ENCODE measurements at places on chromosomes 13 and 19. TPM values are rescaled to one million over a fixed set of nuclear protein-coding genes. Genes with fewer than 3 reads are reported as not detected.

DNA sequence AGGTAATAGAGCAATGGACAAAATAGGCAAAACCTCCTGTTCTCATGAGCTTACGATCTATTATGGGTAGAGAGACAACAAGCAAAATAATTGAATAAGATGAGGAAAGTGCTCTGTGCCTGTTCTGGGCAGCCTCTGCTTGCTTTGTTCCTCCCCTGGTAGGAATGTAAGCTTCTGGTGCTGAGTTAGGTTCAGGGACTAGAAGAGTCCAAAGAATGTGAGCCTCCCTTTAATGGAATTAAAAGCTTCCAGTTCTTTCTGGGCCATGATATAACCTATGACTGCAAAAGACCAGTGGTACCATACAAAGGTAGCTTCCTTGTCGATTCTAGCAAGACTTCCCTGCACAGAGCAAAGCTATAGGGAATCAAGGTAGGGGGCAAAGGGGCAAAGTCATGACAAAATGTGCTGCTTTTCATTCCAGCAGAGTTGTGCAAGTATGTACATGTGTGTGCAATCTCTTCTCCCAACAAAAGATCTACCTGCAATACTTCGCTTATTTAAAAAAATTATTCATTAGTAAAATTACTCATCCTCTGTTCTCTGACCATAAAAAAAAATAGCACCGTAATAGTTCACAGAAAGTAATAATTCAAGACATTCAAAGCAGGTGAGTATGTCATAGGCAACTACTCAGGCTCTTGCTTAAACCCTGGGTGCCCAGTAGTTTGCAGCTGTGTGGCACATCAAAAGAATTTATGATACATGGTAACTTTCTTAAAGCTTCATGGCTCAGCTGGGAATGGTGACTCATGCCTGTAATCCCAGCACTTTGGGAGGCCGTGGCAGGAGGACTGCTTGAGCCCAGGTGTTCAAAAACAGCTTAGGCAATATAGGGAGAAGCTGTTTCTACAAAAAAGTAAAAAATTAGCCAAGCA, 21.4 kb downstream of the ACOD1 start:
- no peak for DNase-seq
- peaks cover 15% of the 10 kb centered on the region for H3K27me3 ChIP-seq
- H3K4me3 ChIP-seq, result no peak overlapping the region
- no peak overlapping the region for H3K27ac ChIP-seq
- H3K4me1 ChIP-seq, result peaks cover 3% of the 10 kb centered on the region

The STXBP2 gene
- 111 TPM for total RNA-seq

DNA sequence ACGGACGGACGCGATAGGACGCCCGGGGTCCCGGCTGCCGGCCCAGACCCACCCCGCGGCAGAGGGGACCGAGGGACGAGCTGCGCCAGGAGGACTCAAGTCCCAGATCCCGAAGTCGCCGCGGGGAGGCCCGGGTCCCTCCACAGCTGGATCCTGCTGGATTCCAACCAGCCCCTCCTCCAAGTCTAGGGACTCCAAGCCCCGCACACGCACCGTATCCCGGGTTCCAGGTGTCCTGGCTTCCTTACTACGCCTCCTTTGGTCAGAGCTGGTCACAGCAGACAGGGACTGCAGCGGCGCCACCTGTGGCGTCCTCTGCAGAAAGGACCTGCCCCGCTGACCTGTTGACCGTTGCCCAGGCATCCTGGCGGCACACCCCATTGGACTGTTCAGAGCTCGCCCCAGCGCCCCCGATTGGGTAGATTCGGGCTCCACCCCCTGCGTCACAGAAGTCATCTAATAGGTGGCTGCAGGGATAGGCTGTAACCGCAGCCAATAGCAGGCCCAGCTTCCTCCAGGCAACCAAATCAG, 29.0 kb upstream of the ZNF709 start:
- H3K27me3 ChIP-seq, result peaks cover 4% of the 10 kb centered on the region
- H3K36me3 ChIP-seq, result peaks cover 15% of the 10 kb centered on the region
- DNase-seq, result no peak
- no peaks in the 10 kb centered on the region for H3K4me1 ChIP-seq
- H3K27ac ChIP-seq, result no peak overlapping the region

GRCh38 chr19:46014941-46015686, 7.7 kb downstream of the PGLYRP1 start:
- H3K27ac ChIP-seq, result no peak overlapping the region
- peak overlapping the region; percentile 67 for H3K4me3 ChIP-seq
- H3K36me3 ChIP-seq, result peaks cover 10% of the 10 kb centered on the region
- H3K27me3 ChIP-seq, result peaks cover 13% of the 10 kb centered on the region
- DNase-seq, result peak; percentile 79

- no peaks in the 10 kb centered on the region for H3K27me3 ChIP-seq
- H3K4me3 ChIP-seq, result no peak overlapping the region
- H3K27ac ChIP-seq, result no peak overlapping the region
- H3K4me1 ChIP-seq, result peaks cover 20% of the 10 kb centered on the region
- H3K36me3 ChIP-seq, result no peaks in the 10 kb centered on the region
Measured at GRCh38 chr19:39236527-39236926, 8.3 kb downstream of the IFNL3 start.

DNA sequence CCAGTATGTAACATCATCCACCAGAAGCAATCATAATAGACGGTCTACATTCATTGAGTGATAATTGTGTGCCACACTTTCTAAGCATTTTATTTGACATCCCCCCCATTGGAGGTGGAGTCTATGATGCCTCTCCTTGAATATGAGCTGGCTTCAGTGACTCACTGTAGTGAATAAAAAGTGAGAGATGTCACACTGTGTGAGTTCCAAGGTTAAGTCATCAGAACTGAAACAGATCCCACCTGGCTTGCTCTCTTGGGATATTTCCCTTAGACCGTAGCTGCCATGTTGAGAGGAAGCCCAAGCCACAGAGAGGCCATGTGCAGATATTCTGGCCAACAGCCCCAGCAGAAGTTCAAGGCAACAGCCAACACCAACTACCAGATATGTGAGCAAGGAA, 12.6 kb downstream of the RTBDN start:
- peaks cover 20% of the 10 kb centered on the region for H3K27me3 ChIP-seq
- no peak overlapping the region for H3K4me3 ChIP-seq
- no peak overlapping the region for H3K27ac ChIP-seq
- no peak for DNase-seq

GRCh38 chr19:17985037-17985818, 18.3 kb downstream of the KCNN1 start:
- no peak for DNase-seq
- H3K36me3 ChIP-seq, result no peaks in the 10 kb centered on the region
- no peaks in the 10 kb centered on the region for H3K4me1 ChIP-seq

DNA sequence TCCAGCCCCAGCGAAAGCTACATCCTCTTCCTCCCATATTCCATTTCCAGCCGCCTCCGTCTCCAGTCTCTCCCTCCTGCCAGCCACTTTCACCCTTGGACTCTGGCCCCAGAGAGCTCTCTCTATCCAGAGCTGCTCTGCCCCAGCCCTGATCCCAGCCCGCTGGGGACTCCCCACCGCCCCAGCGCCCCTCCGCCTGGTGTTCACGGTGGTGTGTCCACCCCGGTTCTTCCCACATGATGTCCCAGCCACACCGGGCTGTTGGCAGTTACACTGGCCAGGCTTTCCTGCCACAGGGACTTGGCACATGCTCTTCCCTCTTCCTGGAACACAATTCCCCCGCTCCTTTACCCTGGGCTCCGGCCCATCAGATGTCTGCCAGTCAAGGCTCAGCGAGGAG, 11.3 kb upstream of the EMC10 start:
- DNase-seq, result no peak
- peaks cover 19% of the 10 kb centered on the region for H3K27me3 ChIP-seq
- H3K27ac ChIP-seq, result no peak overlapping the region
- no peaks in the 10 kb centered on the region for H3K36me3 ChIP-seq
- H3K4me3 ChIP-seq, result no peak overlapping the region

The ZNF439 gene
- total RNA-seq, result 5.6 TPM

GRCh38 chr13:87128036-87128435, 543.1 kb upstream of the SLITRK5 start:
- no peaks in the 10 kb centered on the region for H3K27me3 ChIP-seq
- H3K36me3 ChIP-seq, result no peaks in the 10 kb centered on the region
- H3K4me3 ChIP-seq, result no peak overlapping the region
- H3K27ac ChIP-seq, result no peak overlapping the region

The SERTAD3 gene
- total RNA-seq, result 13.1 TPM

GRCh38 chr13:106238690-106239089, 296.8 kb downstream of the EFNB2 start:
- no peaks in the 10 kb centered on the region for H3K27me3 ChIP-seq
- H3K4me3 ChIP-seq, result no peak overlapping the region
- DNase-seq, result no peak
- no peaks in the 10 kb centered on the region for H3K36me3 ChIP-seq

The ENOX1 gene
- 0.44 TPM for total RNA-seq

The RASGRP4 gene
- total RNA-seq, result 8.3 TPM

The IGFL1 gene
- total RNA-seq, result not detected

- no peaks in the 10 kb centered on the region for H3K36me3 ChIP-seq
- H3K4me1 ChIP-seq, result peaks cover 8% of the 10 kb centered on the region
- no peaks in the 10 kb centered on the region for H3K27me3 ChIP-seq
- no peak overlapping the region for H3K27ac ChIP-seq
- no peak for DNase-seq
Measured at GRCh38 chr19:51695088-51695487, 2.0 kb downstream of the SPACA6 start.

The POGLUT2 gene
- total RNA-seq, result 4.9 TPM

The ZNF600 gene
- total RNA-seq, result 11.1 TPM

DNA sequence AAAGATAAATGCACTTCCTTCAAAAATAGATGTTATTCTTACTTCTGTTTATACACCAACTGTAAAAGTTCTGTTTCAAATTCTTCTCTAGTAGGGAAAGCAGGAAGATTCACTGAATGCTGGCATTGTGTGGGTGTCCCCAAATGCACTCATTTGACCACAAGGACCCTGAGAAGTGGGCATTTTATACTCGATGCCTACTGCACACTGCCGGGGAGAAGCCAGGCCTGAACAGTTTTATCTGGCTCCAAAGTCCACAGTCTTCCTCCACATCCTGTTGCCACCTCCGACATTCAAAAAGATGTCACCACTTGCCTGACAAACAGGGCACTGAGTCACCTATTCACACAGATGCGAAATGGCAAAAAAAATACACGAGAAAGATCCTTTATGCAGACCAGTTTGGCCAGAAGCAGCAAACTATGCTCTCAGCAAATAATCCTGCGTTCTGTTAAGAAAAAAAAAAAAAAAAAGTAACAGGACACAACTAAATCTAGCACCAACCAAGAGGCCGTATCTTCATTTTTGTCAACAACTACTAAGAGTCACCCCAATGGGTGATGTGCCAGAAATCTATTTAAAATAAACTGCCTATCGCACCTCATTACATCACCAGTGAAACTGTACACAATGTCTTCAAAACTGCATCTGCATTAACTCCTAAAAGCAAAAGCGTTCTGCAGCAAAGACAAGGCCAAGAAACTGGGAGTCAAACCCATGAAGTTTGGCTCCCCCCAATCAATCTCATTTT, 6.2 kb downstream of the ZC3H4 start:
- peak overlapping the region; percentile 97 for H3K27ac ChIP-seq
- no peaks in the 10 kb centered on the region for H3K27me3 ChIP-seq
- peak; percentile 69 for DNase-seq
- H3K36me3 ChIP-seq, result peaks cover 61% of the 10 kb centered on the region

- no peak overlapping the region for H3K27ac ChIP-seq
- no peak for DNase-seq
- peaks cover 5% of the 10 kb centered on the region for H3K36me3 ChIP-seq
- no peak overlapping the region for H3K4me3 ChIP-seq
- H3K4me1 ChIP-seq, result peaks cover 11% of the 10 kb centered on the region
Measured at GRCh38 chr13:42602906-42603305, 29.0 kb downstream of the TNFSF11 start.

The KLK2 gene
- not detected for total RNA-seq

DNA sequence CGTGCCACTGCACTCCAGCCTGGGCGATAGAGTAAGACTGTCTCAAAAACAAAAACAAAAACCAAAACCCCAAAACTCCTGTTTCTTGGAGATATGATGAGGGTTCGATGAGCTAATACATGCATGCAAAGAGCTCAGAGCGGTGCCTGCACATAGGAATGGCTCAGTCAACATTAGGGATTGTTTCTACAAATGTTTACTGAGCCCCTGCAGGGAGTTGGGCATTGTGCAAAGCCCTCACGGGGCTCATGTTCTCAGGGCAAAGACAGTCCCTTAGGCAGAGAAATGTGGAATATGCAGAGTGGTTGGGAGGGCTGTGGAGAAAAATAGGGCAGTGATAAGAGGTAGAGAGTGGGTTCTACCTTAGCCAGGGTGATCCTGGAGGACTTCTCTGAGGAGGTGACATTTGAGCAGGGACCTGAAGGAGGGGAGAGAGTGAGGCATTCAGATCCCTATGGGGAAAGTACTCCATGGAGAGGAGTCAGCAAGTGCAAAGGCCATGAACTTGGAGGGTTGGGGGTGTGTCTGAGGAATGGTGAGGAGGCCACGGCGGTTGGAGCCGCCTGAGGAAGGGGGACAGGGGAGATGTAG, 1.5 kb upstream of the EHD2 start:
- H3K4me1 ChIP-seq, result no peaks in the 10 kb centered on the region
- no peaks in the 10 kb centered on the region for H3K36me3 ChIP-seq
- H3K4me3 ChIP-seq, result peak overlapping the region; percentile 32

DNA sequence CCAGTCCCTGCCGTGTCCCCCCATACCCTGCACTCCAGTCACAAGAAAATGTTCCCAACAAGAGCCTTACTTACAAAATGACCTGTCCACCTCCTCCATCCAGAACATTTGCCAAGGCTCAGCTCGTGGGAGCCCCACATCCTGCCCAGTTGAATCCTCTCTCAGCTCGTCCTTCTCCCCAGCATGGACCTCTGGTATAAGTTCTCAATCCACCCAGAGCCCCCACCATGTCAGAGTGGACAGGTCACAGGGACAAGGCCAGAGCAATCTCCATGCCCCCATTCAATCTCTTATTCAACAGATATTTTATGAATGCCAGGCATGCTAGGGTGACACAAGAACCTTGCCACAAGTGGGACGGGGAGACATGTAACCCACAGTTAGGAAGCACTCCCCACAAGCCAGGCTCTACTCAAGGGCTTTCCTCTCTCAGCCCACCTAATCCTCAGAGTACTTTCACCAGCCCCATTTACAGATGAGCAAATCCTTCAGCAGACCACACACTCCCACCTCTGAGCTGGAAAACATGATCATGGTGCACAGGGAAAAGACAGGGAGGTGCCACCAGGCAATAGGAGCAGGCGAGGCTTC, 15.1 kb downstream of the DEDD2 start:
- DNase-seq, result no peak
- peak overlapping the region; percentile 98 for H3K27ac ChIP-seq
- peak overlapping the region; percentile 65 for H3K4me3 ChIP-seq
- H3K27me3 ChIP-seq, result no peaks in the 10 kb centered on the region

GRCh38 chr19:39177110-39177699, 19.6 kb upstream of the NCCRP1 start:
- no peak for DNase-seq
- peaks cover 6% of the 10 kb centered on the region for H3K36me3 ChIP-seq
- no peak overlapping the region for H3K4me3 ChIP-seq
- H3K4me1 ChIP-seq, result no peaks in the 10 kb centered on the region
- H3K27me3 ChIP-seq, result no peaks in the 10 kb centered on the region

GRCh38 chr19:10238172-10238783, 7.1 kb upstream of the S1PR2 start:
- no peaks in the 10 kb centered on the region for H3K36me3 ChIP-seq
- no peak overlapping the region for H3K4me3 ChIP-seq
- DNase-seq, result no peak
- H3K27ac ChIP-seq, result peak overlapping the region; percentile 49
- H3K27me3 ChIP-seq, result no peaks in the 10 kb centered on the region
- H3K4me1 ChIP-seq, result peaks cover 17% of the 10 kb centered on the region

The MISP3 gene
- total RNA-seq, result 2.4 TPM
